ENCODE measurements at places on chromosomes 3 and 15.

DNA sequence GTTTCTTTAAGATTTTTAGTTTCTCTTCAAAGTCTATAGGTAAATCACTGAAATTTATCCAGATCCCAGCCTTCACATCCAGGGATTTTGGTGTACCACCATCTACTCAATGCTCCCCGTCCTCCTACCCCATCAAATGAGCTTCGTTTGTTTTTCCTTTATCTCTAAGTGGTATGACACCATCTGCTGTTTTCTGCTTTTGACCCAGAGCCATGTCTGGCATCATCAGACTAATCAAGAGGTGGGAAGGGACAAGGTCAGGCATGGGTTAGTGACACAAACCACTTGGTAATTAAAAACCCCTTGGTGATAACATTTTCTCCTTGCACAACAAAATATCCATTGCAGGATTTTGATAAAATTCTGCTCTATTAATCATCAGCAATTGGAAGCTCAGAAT lies 92.7 kb upstream of the GOLGA8J start:
- no peak for DNase-seq

GRCh38 chr3:61685755-61686154 lies 124.4 kb downstream of the PTPRG start:
- DNase-seq, result no peak

- DNase-seq, result no peak
These were observed 265.0 kb downstream of the XXYLT1 start for GRCh38 chr3:195005759-195006510.

DNA sequence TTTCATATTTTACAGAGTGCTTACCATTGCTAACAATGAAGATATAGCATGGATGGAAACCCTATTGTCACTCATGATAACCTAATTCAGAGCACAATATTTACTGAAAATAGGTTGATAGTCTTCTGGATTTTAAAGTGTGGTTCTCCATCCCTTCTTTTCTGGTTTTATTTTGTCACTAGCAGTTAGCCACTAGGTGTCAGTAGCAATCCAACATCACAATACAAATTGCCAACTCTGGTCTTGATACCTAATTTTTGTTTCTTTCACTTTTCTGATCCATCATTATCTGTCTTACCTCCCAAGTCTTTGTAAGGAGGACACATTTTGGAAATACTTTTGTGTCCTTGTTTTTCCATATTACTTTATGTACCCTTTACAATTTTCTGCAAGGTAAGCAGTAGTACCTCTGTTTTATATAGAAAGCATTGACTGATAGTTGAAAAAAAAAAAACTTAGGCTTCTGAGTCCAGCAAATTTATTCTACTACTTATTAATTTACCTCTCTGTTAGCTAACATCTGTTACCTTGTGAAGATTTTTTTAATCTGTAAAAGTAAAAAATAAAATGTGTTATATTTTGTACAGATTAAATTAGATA lies 28.3 kb upstream of the CRYBG3 start:
- peak; percentile 53 for DNase-seq

- no peak for DNase-seq
These were observed 6.1 kb downstream of the SOX14 start for GRCh38 chr3:137770066-137770834.

DNA sequence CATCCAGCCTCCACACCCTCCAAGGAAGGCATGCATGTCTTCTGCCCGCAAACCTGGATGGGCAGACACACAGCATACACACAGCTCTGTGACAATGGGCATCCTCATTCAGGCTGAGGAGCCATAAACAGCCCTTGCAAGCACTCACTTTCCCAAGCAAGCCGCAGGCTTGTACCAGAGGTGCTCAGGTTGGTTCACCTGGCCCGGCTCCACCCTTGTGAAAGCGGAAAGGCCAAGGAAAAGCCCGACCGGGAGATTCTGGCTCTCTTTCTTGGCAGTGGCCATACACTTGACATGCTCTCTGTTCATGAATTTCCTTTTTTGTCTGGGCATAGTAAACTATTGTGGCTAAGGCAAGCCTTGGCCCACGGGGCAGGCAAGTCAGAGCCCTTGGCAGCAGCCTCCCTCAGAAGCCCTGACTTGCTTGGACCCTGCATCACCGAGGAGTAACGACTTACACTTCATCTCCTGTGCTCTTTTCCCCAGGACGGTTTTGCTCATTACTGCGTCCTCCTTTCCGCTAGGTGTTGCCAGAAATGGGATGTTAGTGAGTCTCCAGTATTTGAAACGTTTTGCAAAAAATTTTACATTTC lies 74.6 kb upstream of the BNC1 start:
- no peak for DNase-seq

- DNase-seq, result no peak
These were observed 51.8 kb upstream of the ADPGK start for GRCh38 chr15:72835294-72835890.

DNA sequence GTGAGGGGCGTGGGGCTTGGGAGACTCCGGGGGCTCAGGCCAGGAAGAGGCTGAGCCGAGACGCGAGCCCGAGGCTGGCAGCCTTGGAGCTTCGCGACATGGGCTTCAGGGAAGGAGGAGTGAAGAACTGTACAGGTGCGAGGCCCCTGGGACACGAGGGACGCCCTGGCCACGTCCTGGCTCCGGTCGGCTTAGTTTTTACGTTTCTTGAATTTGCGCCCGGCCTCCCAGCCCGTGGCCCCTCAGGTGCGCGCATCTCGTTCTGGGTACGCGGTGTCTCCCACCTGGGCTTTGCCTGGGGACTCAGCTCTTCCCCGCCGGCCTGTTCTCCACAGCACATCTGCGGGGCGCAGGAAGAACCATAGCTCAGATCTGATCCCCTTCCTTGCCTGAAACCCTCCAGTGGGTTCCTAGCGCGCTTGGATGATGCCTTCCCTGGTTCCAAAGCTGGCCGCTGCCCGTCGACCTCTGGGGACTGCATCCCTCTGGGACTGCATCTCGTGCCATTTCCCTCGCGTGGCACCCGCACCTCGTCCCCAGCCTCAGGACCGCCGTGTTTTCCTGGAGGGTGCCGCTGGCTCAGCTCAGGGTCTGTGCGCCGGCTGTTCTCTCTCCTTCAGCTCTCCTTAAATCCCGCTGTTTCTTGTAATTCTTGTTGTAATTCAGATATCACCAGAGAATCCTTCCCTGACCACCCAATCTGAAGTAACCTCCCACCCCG lies 614 bp downstream of the CHCHD6 start:
- no peak for DNase-seq

- DNase-seq, result peak; percentile 59
These were observed 79.6 kb downstream of the DHX36 start for GRCh38 chr3:154244644-154245043.

DNA sequence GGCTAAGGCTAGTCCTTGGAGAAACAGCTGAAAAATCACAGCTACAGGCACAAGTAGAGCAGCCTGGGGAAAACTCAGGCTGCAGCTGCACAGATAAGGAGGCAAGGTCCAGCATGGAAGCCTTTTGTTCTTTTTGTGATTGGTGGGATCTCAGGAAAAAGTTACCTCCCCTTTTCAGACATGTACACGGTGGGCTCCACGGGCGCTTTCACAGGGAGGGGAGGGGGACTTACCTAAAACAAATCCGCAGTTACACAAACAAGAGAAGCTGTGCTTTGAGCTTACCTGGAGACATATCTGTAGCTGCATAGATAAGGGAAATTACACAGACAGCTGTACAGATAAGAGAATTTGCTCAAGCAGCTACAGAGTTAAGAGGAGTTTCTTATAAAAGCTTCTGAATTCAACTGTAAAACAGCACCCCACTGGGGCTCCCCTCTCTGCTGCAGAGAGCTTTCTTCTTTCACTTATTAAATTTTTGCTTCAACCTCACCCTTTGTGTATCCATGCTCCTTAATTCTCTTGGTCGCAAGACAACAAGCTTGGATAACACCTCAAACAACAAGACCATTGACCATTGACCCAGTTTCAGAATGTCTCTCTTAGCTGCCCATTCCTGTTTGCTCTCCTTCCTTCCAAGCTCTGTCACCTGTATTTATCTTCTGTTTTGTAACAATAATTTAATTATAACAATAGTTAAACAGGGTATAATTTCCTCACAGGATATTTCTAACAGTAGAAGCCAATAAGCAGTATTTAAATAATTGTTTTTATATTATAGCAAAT lies 10.9 kb upstream of the CD200 start:
- no peak for DNase-seq

DNA sequence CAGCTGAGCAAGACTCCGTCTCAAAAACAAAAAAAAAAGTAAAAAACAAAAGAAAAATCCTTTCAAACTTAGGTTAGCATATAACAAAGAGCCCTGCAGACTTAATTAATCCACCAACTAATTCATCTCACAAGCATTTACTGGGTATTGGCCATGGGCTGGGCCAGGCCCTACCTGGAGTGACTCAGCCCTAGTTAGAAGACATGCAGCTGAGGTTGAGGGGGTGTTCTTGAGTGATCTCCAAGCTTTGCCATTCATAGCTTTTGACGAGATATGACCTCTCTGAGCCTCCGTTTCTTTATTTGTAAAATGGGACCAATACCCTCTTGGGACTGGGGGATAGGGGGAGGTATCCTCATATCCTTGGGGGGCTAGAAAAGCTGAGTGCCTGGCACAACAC lies 7.8 kb downstream of the FBXL22 start:
- DNase-seq, result no peak

- peak; percentile 47 for DNase-seq
These were observed 60.4 kb downstream of the MB21D2 start for GRCh38 chr3:192857260-192857661.

DNA sequence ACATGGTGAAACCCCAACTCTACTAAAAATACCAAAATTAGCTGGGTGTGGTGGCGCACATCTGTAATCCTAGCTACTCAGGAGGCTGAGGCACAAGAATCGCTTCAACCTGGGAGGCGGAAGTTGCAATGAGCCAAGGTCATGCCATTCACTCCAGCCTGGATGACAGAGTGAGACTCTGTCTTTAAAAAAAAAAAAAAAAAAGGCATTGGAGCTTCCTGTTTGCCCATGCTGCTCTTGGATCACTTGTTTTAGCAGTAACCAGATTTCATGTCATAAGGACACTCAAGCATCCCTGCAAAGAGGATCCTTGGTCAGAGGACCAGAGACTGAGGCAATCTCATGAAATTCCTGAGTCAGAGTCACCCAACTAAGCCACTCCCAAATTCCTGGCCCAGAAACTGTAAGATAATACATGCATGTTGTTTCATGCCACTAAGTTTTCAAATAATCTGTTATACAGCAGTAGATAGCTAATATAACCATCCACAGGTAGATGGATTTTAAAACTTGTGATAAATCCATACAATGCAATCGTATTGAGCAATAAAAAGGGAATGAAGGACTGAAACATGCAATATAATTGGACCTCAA lies 82.0 kb upstream of the XXYLT1 start:
- DNase-seq, result peak; percentile 97

DNA sequence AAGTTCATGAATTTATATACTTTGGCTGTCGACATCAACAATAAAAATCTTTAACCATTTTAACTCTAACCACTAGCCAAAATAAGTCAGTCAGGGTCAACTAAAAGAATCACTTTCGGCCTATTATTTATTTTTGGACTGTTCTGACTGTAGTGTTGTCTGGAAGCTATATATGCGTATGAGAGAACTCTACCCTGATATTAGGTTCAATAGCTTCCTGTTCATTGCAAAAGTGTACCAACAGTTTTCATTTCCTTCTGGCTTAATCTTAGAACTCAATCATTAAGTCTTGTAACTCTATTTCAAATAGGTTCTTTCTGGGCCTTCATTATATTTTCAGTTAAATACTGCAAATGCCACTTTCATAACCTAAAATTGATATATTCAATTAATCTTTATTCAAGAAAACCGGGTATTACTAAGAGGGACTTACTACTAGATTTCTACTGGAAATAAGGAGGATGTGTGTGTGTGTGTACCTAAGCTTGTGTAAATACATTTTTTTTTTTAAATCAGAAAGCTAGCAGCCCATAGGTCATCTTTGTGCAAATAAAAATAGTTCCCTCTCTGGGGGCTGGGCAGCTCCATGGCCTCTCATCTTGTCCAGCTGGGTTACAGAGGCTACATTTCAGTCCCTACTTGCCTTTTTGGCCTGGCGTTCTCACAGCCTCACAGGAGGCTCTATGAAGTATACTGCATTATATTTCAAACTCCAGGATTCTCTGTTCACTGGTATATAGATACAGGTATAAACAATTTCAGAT lies 5.8 kb downstream of the SERPINI2 start:
- no peak for DNase-seq

GRCh38 chr15:39669661-39670060 lies 88.8 kb downstream of the THBS1 start:
- no peak for DNase-seq

- DNase-seq, result no peak
These were observed 19.1 kb upstream of the RAP2B start for GRCh38 chr3:153142961-153143360.

- no peak for DNase-seq
These were observed 194.7 kb downstream of the WNT5A start for GRCh38 chr3:55292360-55292759.

DNA sequence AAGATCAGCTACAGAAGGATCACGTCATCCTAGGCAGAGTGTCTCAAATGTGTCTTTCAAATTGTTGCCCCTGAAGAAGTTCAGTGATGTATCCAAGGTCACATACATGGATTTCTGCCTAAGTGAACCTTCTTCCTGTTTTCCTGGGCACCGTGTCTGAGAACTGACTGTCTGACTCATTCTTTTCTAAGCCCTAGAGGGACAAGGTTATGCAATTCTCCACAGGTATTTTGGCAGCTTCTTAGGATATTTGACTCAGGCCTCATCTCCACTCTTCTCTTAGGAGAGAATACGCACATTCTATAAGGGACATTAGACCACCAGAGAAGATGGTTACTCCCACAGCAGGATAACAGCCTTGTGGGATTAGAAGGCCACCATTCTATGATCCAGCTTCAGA lies 391.9 kb upstream of the THBS1 start:
- peak; percentile 97 for DNase-seq

GRCh38 chr3:127819656-127820055 lies 2.7 kb downstream of the MGLL start:
- no peak for DNase-seq

GRCh38 chr3:35932995-35933394 lies 293.7 kb downstream of the ARPP21 start:
- DNase-seq, result peak; percentile 80

DNA sequence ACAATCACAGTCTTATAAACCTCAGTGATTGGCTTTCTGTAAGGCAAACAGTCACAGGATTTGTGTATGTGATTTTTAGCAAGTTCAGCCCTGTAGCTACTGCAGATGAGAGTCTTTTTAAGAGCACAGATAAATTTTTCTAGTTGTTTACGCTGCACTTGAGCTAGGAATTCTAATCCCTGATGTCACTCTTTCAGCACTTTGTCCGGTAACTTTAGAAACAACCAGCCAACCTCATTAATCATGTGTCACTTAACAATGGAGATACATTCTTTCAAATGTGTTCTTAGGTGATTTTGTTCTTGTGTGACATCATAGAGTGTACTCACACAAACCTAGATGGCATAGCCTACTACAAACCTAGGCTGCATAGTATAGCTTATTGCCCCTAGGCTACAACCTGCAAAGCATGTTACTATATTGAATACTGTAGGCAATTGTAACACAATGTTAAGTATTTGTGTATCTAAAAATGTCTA lies 36.8 kb upstream of the GOLGA6L2 start:
- no peak for DNase-seq

DNA sequence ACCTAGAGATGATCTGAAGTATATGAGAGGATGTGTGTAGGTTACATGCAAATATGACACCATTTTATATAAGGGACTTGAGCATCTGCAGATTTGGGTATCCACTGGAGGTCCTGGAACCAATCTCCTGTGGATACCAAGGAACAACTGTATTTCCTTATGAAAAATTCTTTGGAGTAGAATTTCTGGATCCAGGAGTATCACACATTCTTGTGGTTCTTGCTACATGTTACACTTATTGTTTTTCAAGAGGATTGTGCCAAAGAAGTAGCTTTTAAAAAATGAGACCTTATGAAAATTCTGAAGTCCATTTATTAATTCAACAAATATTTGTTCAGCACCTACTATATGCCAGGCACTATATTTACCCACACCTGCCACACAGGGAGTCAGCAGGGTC lies 15.7 kb upstream of the TBC1D23 start:
- peak; percentile 63 for DNase-seq

All from fibroblast of upper back skin (primary cell).